NCI-H526 (cell line): ENCODE measurements at places on chromosomes 1 and 21.

GRCh38 chr1:82722608-82723007 is 921.9 kb downstream of the ADGRL2 start:
- DNase-seq: no peak

DNA sequence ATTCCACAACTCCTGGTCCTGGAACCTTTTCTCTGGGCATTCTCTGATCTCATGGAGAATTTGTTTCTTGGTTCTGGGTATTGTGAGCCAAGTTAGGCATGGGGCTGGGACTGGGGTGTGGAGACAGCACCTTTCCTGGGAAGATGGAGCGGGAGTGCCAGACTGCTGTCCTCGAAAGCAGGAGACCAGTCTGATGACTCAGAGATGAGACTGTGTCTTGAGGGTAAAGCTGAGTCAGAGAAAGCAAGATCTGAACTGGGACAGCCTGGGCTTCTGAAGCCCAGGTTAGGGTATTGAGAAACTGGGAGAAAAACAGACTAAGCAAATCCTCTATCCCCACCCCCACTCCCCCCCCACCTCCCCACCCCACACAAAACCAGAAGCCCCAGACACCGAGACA is 2.2 kb upstream of the KANK4 start:
- DNase-seq: no peak

- no peak for DNase-seq
Observed at GRCh38 chr1:38700077-38700470, 159.5 kb downstream of the RRAGC start.

GRCh38 chr1:103547840-103548239 is 22.3 kb downstream of the RNPC3 start:
- no peak for DNase-seq

DNA sequence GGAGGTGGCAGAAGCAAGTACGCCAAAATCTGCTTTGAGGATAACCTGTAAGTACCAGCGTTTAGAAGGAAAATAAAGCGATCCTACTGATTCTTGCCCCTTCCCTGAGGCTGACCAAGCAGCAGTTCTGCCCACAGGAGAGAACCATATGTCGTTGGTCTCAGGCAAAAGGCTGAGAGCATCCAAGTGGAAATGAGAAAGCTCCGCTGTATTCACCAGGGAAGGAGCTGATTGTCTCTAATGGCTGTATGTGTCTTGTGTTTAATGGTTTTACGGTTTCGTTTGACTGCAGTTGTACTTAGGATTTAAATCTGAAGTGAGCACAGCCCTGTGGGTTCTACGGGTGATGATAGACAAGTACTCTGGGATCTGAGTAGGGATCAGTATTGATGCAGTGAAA is 21.9 kb downstream of the FAM3B start:
- DNase-seq: no peak

GRCh38 chr1:243686159-243686558 is 163.9 kb downstream of the AKT3 start:
- no peak for DNase-seq

DNA sequence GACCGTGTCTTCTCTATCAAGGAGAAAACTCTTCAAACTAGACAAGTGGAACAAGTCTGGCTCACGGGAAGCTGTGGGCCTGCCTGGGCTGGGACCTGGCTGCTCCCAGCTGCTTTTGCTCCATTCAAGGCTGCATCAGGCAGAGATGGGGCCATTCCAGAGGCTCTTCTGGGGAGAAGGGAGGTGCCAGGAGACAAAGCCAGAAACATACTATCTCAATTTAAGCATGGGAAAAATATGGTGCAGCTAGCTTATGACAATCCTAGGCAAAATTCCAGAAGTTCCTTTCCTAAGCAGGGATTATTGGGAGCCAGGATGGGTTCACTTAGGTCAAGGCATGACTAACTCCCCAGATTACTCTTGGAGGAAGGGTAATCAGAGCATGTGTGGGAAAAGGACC is 90.8 kb upstream of the SLC2A1 start:
- no peak for DNase-seq

DNA sequence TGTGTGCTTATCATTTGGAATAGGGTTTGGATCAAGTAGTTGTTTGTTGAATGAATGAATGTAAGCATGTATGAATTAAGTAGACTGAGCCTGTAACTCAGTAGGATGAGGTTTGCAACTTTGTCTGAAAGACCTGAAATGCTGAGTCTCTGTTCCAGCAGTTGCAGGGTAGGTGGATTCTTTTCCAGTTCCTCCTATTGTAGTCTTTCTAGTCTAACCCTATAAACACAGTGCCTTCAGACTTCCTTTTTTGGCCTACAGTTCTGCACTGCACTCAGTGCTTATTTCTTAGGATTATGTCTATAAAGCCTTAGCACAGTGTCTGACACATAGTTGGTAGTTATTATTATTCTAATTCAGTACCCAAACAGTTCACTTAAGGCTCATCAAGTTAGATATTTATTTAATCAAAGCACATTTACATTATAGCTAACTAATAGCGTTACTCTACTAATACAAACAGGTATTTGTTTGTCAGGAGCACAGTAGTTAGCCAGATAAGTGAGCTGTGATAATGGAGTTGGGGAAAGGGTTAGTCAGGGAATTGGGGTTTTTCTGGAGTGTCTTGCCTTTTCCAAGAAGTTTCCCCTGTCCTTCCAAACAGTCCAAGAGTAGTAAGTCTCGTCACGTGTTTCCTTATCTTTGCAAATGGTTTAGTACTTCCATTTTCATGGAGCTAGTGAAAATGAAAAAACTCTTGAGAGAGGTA is 45.0 kb downstream of the ABCD3 start:
- DNase-seq: no peak

DNA sequence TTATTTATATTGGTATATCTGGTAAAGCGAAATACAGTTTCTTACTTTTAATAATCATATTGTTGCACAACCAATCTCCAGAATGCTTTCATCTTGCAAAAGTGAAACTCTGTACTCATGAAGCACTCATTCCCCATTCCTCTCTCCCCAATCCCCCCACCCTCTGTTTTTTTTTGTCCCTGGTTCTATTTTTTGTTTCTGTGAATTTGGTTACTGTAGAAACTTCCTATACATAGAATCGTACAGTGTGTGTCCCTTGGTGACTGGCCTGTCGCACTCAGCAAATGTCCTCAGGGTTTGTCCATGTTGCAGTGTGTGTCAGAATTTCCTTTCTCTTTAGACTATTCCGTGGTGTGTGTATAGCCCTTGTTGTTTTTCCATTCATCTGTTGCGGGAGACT is 7.9 kb upstream of the NLRP3 start:
- DNase-seq: no peak
